Esophagus squamous epithelium (tissue), 5 donors: ENCODE measurements at places on chromosomes 5 and 9.
A peak's percentile ranks its signal among the peaks of the same experiment; 100 is the strongest.

DNA sequence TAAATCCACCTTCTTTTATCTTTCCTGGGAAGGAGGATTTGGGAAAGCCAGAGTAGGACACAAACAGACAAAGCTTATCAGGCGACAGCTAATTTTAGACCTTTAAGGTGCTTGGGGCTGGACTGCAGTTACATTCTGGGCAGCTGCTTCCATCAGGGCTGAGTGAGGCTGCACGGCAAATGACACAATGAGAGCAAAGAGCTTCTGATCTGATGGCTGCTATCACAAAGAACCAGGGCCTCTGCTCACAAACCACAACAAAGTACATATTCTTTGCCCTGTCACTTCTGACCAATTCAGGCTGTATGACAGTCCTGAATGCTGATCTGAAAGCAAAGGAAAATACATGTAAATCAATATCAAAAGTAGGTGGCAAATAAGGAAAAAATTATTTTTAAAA is 93.1 kb downstream of the MRPS27 start:
- DNase-seq, result no peak

DNA sequence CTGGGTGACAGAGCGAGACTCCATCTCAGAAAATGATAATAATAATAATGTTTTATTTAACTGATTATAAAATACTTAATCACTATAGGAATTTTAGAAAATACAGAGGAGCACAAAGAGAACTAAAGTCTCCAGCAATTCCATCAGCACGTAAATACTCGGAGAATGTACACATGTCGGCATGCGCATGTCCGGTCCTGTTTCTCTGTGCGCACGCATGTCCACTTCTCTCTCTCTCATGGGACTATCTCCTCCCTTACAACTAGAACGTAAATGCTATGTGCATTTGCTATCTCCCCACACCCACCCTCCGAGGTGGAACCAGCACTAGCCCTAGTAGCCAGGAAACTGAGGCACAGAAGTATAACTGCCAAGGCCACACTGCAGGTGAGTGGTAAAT is 19.0 kb downstream of the CCNJL start:
- no peak for DNase-seq

DNA sequence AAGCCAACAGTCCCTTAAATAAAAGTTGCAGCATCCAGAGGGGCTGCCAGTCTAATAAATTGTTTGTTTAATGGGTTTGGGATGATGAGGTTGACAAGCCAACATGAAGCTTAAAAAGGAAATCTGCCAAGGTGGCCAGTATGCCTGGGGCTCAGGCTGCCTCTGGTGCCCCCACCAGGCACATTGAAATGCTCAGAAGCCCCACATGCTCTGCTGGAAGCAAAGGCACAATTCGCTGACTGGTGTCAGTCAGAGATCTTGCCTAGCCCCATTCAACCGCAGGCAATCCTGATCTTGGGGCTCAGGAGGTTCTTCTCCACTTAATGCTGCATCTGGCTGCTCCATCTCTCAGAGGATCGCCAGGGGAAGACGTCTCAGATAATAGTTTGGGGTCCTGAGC is 44.2 kb upstream of the TCERG1 start:
- DNase-seq, result no peak

- DNase-seq, result no peak
These were observed 53.8 kb upstream of the PAPPA start for GRCh38 chr9:116099821-116100220.

DNA sequence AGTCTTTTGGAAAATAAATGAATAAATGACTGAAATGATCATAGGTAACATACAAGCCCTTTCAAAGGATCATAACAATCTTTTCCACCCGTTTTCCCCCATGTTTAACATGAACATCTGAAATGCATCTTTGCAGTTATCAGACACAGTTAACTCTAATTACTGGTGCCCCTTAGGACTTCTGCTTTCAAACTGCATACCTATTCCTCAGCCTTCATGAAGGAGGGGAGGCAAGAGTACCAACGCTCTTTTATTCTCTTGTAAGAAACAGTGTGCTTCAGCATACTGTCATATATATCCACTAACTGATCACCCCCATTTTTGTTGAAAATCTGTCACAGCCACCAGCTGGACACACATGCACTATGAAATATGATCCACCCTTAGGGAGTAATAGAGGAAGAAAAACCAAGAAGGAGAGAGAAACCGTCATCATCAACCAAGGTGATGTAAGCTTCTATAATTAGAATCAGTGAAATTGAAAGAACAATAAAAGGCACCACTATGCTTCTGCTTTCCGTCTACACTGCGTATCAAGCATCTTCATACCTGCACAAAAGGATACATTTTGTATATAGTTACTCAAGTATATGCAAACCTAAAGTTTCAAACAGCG is 98.7 kb downstream of the RAPGEF6 start:
- no peak for DNase-seq

DNA sequence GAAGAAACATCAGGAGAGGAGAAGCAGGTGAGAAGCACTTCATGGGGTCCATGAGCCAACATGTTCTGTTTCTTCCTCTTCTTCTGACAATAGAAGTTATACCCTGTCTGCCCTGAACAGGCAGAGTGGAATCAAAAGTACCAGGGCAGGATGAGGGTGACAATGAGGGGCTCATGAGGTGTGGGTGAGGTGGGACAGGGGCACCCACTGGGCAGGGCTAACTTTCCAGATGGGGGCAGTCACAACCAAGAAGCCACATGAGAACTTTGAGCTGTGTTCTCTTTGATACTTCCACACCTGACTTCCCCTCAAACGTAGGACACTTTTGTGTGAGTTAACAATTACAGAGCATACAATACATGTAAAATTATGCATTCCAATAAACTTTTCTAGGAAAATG is 92.7 kb downstream of the LHFPL2 start:
- DNase-seq, result no peak

GRCh38 chr9:79646096-79646495 is 74.3 kb downstream of the TLE4 start:
- no peak for DNase-seq

- no peak for DNase-seq
These were observed 38.8 kb upstream of the ZNF618 start for GRCh38 chr9:113837334-113837733.

GRCh38 chr5:81402192-81402930 is 8.4 kb upstream of the ACOT12 start:
- no peak for DNase-seq

- no peak for DNase-seq
These were observed 9.3 kb downstream of the WHRN start for GRCh38 chr9:114496011-114496410.

GRCh38 chr5:91690921-91691320 is 307.8 kb upstream of the ARRDC3 start:
- no peak for DNase-seq

- no peak for DNase-seq
These were observed 86.7 kb upstream of the ICE1 start for GRCh38 chr5:5335700-5336264.

DNA sequence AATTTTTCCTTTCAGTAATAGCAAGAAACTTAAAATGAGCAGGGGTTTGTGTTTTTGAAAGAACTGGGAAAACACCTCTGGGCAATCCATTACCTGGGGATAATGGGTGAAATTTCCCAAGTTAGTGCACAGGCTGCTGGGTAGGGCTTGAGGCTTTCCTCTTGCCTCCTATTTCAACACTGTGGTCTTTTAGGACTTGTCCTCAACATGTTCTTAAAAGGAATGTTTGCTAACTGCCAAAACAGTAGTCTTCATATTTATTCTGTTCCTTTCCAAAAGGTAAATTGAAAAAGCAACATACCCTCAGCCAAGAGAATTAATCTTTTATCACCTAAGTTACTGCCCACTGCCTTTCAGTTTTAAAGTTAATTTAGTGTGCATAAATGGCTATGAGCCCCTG is 158.3 kb upstream of the CCDC152 start:
- no peak for DNase-seq

DNA sequence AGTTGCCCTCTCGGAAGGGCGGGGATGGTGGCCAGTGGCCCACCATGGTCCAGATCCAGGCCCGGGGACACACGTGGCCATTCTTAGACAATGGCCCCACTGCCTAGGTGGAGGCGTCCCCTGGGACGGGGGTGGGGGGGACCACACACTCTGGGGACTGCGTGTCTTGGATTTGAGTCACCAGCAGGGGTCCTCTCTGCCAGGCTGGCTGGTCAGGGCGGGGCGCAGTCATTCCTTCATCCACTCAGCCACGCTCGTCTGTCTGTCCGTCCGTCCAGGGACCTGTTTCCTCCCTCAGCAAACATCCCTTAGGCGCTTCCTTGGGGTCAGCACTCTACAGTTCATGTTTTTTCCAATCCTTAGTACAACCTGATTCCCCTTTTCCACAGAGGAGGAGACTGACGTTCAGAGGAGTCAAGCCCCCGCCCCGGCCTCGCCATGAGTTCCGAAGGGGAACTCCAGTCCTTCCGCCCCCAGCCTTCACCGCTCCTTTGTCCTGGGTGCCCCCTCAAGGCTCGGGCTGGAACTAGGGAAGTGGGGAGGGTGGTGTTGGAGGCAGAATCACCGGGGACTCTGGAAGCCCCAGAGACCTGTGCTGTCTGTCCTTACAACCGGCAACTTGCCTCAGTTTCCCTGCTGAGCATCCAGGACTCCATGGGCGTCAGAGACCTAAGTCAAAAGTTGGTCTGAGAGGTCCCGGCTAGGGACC is 276.6 kb upstream of the MVB12B start:
- DNase-seq, result no peak

GRCh38 chr9:93058355-93059010 is at the start of gene SUSD3:
TSS of gene SUSD3 (plus strand) at chr9:93058701. CDS start at chr9:93058743, 42 bp downstream.
- no peak for DNase-seq

- no peak for DNase-seq
These were observed 1364.3 kb downstream of the EFNA5 start for GRCh38 chr5:106306313-106307028.

DNA sequence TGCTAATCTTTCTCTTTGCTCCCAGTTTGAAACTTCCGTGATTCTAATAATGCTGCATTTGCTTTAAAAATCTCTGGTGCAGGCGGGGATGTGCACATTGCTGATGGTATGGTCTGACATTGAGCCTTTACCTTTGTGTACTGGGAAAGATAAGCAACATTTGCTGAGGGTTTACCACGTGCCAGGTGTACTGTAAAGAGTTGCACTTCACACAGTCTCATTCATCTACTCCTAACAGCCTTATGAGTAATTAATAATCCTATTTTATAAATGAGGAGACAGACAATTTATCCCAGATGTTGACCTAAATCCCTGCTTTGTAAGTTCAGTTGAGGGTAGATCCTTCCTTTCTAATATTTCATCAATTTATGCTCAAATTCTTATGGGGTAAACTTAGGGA is 726 bp upstream of the ADGRV1 start:
- no peak for DNase-seq

DNA sequence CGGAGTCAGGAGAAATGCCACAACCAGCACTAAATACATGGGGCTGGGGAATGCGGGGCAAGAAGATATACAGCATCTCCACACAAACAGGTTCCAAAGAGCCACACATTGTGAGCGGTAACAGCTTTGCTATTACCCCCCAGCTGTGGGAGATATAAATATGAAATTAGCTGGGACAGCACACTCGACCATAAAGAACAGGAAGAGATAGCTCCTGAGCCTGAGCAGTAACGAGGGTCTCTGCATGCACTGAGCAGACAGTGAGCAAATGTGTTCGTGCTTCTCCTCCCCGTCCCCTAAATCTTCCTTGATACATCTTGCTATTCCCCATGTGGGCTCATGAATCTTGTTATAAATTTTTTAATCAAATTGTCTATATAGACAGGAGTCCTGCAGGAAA is 53.1 kb downstream of the ADAMTS2 start:
- no peak for DNase-seq

DNA sequence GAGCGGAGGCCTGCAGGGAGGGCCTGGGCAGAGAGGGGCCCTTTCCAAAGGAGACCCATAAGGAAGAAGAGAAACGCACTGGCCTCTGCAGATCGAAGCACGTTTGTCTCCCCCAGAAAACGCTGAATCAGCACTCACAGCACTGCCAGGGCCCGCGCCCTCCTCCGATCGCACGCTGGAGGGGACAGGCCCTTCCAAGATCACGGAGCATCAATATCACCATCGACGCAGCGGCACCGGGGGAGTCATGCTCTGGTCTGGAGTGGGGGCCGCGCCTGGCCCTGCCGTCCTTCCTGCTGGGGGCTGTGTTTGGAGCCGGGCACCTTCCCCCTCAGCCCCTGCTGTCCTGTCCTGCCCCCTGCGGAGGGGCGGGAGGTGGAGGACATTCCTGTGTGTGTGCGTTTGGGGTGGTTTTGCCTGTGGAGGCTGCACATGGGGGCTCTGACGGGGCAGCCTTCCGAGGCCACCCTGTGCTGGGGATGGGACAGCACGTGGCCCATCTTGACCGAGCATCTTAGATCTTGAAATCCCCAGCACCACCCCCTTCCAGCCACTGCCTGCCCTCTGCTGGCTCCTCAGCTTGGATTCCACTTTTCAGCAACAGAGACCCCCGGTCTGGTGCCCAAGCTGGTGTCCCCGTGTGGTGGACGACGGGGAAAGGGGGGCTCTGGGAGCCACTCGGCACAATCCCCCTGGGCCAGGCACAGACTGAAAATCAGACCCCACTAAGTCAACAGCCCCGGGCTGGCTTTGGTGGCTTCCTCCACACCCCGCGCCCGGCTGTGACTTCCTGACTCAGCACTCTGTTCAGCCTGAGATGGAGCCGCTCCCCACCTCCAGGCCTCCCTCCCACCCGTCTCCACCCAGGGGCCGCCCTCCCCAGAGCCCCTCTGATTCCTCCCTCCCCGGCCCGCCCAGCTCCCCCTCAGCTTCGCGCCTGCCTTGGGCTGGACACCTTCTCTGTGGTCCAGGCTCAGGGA is 8.3 kb downstream of the TMEM250 start:
- DNase-seq, result no peak

DNA sequence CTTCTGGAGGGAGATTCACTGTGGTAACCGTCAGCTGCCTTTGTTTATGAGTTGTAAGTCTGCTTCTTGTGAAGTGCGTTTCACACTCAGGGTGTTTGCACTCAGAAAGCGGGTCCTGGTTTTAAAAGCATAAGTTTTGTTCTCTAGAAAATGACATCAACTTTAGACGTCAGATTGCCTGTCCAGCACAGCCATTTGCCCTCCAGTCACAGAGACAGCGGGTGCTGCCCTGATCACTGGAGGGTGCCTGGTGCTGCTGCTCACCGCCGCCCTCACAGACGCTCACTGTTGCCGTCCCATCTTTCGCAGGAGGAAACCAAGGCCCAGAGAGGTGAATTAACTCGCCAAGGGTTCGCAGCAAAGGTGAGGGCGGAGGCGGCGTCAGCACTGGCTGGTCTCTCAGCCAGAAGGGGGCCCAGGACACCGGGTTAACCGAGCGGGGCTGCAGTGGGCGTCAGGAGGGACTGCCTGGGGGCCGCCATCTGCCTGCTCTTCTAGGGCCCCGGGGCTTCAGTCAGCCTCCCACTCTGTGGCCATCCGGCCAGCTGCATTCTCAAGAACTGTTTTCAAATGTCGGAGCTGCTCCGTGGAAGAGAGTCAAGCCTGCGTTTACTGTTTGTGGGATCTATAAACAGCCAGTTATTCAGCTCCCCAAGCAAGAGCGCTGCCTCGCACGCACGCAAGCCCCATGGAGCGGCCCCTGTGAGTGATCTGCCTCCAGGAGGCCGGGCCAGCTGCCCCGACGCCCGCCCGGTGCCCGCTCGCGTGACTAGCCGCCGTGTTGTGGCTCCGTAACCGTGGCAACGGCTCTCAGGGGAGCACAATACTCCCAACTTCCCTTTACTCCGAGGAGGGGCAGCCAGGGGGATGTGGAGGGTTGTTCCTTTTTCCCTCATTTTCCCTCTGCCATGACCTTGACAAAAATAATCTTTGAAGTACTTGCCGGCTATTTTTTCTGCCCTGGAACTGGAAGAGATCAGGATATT is 43.4 kb upstream of the EXOC3 start:
- DNase-seq, result peak; percentile 12
